Stimulated activated CD8-positive, alpha-beta memory T cell treated with anti-CD3 and anti-CD28 coated beads, Interleukin-2, amount 100 ng/mL, for 48 hours (primary cell): ENCODE measurements at places on chromosomes 6 and 20.

DNA sequence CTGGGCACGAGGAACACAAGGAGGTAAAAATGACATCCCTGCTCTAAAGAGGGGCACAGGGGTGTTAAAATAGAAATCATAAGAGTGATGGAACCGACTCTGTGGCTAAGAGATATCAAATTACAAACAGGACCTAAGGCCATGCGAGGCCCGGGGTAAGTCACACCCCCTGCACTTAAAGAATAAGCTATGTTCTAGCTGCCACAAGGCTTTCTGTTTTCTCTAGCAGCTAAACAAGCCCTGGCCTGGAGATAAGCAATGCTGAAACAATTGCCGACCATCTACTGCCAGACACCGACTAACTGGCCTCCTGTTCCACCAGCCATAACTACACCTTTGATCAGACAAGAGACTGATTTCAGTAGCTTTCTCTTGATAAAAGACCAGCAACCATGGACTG is 32.4 kb downstream of the MDGA1 start:
- DNase-seq: no peak

DNA sequence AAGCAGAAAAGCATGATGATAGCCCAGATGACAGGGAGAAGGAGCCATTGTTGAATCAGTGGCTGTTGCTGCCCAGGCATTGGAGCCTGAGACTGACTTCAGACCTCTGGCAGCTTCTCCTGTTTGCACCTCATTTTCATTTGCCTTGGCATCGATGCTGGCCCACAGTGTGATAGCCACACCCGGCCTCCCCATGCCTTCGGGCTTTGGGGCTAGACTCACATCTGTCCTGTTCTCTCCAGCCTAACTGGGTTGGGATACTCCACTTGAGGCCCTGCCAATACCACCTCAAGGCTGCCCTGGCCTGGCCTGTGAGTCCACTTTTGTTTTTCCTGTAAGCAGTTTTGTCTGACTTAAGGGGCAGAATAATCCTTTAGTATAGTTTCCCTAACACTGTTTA is 140.4 kb downstream of the UST start:
- no peak for DNase-seq

DNA sequence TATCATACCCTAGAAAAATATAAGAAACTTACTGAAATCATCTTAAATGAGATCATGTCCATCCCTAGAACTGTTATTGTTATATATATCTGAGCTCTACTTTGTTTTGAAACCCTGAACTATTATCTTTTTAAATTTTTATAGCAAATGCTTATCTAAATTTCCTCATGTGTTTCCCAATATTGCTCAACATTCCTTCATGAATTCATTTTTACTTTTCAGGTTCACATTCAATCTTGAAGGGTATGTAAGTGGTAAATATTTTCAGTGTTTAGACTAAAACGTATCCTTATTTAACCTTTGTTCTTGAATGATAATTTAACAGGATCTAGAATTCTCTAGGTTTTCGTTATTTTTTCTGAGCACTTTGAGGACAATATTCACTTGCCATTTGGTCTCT is 23.9 kb downstream of the PDE7B start:
- no peak for DNase-seq

DNA sequence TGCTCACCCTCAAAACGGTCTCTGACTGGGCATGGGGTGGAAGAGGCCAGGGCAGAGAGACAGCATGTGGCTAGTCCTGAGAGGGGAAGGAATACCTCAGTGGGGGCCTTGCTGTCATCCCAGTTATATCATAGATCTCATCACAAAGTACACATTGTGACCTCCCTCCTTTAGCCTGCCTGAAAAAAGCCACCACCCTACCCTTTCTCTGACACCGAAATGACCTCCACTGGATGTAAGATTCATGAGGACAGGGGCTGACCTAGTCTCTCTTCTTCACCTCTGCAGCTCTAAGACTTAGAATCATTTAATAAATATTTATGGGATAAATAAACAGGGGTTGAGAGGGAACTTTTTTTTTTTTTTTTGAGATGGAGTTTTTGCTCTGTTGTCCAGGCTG is at the start of gene C20orf173:
Gene C20orf173 (minus strand): TSS at position 101 of the 400 bp plus-strand sequence. CDS start 279 bp downstream, outside the sequence.
- DNase-seq: no peak

DNA sequence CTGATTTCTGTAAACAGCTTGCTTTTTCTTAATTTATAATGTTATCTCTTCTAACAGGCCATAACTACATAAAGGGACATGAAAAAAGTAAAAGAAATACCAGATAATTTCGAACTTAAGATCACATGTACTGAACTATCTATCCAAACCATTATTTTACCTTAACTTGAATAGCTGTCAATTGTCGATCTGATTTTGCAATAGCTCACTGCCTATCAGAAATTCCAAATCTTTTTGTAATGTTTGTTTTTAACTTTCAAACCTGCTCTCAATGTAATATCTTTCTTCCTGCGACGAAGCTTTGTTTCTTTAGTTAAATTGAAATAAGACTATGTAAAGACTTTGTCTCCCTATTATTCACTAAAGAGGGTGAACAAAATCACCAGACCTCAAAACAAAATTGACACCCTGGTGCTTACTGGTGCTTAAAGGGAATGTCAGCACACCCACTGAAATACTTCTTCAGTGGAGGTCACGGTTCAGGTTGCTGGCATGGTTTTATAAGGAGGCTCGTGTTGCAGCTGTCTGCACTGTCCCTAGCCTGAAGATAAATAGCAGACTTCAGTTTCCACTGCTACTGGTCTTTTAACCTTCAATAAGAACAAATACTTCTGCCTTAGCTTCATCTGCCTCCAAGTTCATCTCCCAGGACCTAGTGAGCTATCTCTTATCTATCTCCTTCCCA is 117.5 kb upstream of the QKI start:
- no peak for DNase-seq

DNA sequence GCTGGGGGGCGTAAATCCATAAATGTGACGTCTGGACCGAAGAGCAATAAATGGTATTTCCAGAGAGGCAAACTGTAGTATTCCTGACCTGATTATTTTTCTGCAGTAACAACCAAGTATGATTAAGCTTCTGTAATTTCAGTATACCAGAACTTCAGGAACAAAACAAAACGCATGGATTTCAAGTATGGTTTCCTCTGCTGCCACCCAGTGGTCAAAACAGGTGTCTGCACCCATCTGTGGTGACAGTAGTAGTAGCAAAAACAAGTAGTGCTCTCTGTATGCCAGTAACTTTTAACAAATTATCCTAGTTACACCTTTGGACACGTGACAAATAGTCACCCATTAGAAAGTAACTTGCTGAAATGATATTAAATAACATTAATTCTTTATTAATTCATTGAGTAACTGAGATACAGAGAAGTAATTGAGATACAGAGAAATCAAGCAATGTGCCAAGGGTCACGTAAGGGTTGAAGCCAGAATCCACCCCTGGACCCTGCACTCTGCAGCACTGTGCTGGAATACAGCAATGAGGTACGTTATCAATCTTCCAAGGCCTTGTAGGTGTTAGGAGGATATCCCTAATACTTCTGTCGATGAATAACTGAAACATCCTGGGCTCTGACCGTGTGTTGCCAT is 7.9 kb downstream of the CALHM4 start:
- DNase-seq: peak; percentile 41

- no peak for DNase-seq
Measured at GRCh38 chr20:52443874-52444273, 252.3 kb upstream of the ZFP64 start.

GRCh38 chr20:22063753-22064152 is 358.3 kb downstream of the PAX1 start:
- no peak for DNase-seq

GRCh38 chr20:47258745-47259695 is 97.5 kb downstream of the ZMYND8 start:
- DNase-seq: no peak

DNA sequence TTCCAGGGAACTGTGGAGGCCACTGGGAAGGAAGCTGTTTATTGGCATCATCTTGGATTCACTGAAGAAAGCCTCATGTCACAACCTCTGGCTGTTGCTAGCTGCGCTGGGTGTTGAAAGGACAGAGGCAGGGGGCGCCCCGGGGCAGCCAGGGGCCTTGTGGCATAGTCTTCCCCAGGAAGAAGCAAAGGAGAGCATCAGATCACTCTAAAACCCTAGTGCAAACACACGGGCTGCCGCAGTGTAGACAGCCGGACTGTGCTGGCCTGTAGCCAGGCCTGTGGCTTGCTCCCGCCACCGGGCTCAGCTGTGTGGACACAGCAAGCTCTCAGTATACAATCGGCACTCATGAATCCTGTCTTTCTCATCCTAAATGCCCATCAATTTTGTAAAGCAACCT is 23.8 kb upstream of the SMOC2 start:
- no peak for DNase-seq

DNA sequence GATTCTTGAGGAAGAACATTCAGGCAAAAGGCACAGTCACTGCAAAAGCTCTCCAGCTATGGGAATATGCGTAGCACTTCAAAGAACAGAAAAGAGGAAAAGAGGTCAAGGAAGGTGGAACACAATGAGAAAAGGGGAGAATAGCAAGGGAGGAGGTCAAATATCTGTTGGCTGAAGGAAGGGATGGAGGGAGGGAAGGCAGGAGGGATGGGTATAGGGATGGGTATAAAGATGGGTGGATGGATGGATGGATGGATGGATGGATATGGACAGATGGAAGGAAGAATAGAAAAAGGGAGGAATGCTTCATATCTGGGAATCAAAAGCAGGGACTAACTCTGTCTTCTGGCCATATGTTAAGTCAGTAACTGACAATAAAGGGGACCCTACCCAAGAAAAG is 164.2 kb upstream of the TOP1 start:
- no peak for DNase-seq

- no peak for DNase-seq
Measured at GRCh38 chr6:70838907-70839285, 118.0 kb downstream of the B3GAT2 start.

DNA sequence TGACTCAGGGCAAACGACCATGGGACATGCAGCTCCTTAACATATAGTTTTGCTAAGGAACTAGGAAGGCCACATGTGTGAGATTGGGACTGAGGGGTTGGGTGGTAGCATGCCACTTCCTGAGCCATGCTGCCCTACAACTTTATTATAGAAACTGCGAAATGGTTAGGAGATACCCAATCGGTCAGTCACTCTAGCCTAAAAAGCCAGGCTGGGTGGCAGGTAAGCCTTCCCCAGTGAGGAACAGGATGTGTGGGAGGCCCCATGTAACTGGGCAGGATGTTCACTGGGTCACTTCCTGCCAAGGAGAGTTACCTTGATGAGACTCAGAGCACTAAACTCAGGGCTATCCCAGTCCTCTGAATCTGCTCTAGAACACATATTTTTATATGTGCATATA is 123.5 kb downstream of the MAP3K7 start:
- DNase-seq: no peak

DNA sequence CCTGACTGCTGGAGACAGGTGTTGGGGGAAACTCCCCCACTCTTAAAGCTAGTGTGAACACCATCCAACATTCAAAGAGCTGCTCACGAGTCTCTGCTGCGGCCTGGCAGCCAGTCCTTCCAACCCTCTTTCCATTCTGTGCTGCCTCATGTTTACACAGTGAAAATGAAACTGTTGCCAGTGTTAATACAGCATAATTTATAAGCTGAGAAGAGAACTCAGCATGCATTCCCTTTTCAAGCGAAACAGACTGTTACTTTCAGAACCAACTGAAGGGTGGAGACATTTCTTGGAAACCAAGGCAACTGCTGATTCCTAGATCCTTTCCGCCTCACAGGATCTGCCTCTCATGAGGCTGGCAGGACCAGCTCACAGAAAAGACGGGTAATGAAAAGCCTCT is 533.8 kb upstream of the ID4 start:
- DNase-seq: no peak

GRCh38 chr6:87473419-87473903 is 687 bp downstream of the SLC35A1 start:
- no peak for DNase-seq

DNA sequence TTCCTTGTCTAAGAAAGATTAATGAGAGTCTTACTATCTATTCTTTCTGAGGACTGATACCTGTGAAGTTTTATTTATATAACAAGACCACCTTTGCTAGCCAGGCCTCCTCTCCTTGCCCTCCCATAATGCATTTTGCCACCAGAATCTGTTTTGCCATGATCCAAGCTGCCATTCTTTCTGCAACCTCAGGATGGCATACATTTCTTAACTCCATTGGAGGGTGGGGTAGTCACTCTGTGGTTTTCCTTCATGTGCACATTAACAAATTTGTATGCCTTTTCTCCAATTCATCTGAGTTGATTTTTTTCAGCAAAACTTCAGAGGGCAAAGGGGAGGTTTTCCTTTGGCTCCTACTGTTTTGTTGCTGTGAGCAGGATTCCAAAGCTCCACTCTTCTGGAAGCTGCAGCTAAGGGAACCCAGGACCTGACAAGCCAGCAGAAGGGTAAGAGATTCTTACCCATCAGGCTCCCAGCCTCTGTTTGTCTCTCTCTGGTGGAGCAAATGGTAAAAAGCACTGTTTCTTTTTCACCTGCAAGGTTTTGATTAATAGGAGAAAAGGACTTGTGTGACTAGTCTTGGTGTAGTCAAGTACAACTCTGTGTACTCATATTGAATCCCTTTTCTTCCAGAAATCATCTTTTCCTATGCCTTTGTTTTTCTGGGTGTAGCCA is 26.2 kb upstream of the ENPP4 start:
- no peak for DNase-seq

GRCh38 chr6:136095986-136096385 is 154.1 kb downstream of the MTFR2 start:
- DNase-seq: no peak

DNA sequence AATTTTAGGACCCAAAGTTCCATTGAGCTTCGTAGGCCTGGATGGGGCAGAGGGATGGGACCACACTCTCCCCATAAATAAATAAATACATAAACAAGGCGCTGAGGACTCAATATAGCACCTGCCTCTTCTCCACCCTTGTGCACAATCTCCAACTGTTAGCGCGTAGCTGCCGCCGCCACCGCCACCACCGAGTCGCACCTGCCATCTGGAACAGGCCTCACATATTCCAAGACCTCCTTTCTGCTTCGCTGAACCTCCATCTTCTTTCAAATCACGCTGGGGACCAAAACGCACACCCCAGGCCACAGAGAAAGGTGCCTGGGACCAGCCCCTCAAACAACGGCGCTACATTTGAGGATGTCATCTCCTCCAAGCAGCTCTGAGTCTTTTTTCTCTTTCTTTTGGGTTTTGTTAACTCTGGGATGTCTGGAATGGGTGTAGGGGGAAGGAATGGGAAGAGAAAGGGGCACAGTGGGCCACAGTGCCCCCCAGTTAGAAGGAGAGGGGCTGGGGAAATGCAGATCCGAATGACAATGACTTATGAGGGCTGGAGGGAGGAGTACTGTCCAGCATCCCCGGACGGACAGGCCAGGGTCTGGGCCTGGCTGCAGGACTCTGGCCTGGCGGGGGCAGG is 49.7 kb downstream of the NOL4L start:
- DNase-seq: no peak

DNA sequence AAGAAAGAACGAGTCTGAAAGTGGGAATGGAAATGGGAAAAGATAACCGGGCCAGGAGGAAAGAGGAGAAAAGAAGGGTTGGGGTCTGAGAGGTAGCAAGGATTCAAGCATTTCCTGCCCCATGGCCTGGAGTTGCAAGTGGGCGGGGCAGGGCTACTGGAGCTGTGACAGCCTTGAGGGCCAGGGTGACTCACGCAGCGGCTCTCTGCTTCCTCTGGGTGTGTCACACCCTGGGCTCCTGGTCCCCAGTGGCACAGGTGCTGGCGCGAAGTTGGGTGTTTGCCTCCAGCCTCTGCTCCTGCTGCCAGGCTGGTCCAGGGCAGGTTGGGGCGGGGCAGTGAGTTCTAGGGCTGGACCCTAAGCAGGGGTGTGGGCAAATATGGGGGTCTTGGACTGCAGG is 3.3 kb upstream of the ULBP3 start:
- DNase-seq: peak; percentile 26
